ENCODE measurements at places on chromosomes 1 and 21. TPM values are rescaled to one million over a fixed set of nuclear protein-coding genes. Genes with fewer than 3 reads are reported as not detected.

The FAM76A gene
- total RNA-seq = 9.9 TPM

The C8B gene
- not detected for total RNA-seq

The AIDA gene
- 47.9 TPM for total RNA-seq

The ATP6V0B gene
- 110 TPM for total RNA-seq

The SCYL3 gene
- 7.8 TPM for total RNA-seq

The TNN gene
- not detected for total RNA-seq

DNA sequence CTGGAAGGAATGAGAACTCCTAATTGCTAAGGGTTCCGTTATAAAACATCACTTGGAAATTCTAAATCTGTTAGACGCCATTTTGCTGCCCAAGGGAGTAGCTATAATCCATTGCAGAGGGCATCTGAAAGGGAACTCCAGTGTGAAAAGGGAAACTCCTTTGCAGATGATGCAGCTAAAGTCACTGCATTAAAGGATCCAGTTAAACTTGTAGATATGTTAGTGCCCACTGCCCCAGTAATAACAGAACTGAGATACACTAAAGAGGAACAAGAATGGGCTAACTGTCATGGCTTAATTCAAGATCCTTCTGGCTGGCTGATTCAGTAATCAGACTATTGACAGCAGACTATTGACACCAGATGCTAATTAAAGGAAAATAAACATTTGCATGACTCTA lies 81.8 kb upstream of the KIAA0040 start:
- no peak for DNase-seq
- no peaks in the 10 kb centered on the region for H3K36me3 ChIP-seq
- H3K27ac ChIP-seq = no peak overlapping the region
- H3K4me1 ChIP-seq = peaks cover 14% of the 10 kb centered on the region

The NGF gene
- total RNA-seq = 9.7 TPM

DNA sequence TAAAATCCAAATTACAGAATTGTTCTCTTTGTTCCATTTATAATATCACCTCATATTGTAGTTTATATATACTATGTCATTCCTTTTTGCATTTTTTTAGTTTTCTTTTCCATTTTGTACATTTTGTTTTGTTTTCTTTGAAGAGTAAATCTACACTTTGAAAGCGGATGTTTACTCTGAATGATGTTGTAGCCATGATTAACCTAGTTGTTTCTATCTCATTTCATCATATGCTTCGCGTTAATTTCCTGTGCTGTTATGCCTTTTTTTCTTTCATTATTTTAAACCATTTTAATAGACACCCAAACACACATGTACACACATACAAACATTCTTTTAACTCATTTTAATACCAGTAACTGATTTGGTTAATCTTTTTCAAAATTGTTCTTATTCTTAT lies 5.3 kb downstream of the OR2T6 start:
- DNase-seq = no peak
- H3K4me1 ChIP-seq = no peaks in the 10 kb centered on the region
- H3K36me3 ChIP-seq = no peaks in the 10 kb centered on the region
- H3K27me3 ChIP-seq = no peaks in the 10 kb centered on the region
- no peak overlapping the region for H3K4me3 ChIP-seq

- peaks cover 40% of the 10 kb centered on the region for H3K4me1 ChIP-seq
- H3K4me3 ChIP-seq = no peak overlapping the region
- H3K27me3 ChIP-seq = no peaks in the 10 kb centered on the region
- H3K36me3 ChIP-seq = peaks cover 2% of the 10 kb centered on the region
Measured at GRCh38 chr1:32337855-32338636, 2.0 kb upstream of the MARCKSL1 start.

The TMPRSS2 gene
- 0.61 TPM for total RNA-seq

The MTARC1 gene
- 72.5 TPM for total RNA-seq

- peaks cover 57% of the 10 kb centered on the region for H3K27me3 ChIP-seq
- no peak for DNase-seq
- H3K27ac ChIP-seq = no peak overlapping the region
Measured at GRCh38 chr1:17935230-17935629, 172.4 kb upstream of the IGSF21 start.

DNA sequence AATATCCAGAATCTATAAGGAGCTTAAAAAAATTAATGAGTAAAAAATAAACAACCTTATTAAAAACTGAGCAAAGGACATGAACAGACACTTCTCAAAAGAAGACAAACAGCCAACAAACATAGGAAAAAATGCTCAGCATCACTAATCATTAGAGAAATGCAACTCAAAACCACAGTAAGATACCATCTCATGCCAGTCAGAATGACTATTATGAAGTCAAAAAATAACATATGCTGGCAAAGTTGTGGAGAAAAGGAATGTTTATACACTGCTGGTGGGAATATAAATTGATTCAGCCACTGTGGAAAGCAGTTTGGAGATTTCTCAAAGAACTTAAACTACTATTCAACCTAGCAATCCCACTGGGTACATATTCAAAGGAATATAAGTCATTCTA lies 25.3 kb downstream of the PIGK start:
- no peaks in the 10 kb centered on the region for H3K4me1 ChIP-seq
- H3K27me3 ChIP-seq = no peaks in the 10 kb centered on the region
- no peak overlapping the region for H3K27ac ChIP-seq
- no peaks in the 10 kb centered on the region for H3K36me3 ChIP-seq
- DNase-seq = no peak
- H3K4me3 ChIP-seq = no peak overlapping the region

DNA sequence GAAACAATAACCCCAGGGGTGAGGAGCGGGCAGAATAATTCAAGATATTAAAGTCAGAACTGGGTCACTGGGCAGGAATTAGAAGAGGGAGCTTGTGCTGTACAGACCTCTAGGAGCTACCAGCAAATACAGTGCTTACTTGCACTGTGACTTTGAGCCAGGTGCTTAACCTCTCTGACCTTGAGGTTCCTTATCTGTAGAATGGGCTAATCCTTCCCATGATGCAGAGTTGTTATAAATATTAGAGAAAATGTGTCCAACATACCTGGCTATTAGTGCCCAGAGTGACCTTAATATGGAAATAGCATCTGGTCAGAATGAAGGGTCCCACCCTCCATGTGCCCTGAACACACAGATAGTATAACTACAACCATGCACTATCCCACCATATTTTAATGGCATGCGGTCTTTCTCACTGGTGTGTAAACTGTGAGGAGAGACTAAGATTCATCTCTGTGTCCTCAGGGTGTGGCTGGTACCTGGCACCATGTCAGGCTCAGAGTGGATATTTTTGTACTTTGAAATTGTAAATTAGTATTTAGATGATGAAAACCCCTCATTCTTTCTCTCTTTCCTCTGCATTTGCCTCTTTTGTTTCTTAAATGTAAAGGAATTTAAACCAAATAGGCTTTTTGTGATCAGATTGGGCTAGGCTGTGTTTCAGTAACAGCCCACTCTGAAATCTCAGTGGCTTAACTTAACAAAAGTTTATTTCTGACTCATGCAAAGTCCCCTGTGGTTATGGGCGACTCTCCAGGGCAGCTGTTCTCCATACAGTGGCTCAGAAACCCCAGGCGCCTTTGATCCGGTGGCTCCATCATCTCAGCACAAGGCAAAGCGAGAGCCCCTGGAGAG lies 60.0 kb upstream of the ROR1 start:
- H3K27ac ChIP-seq = no peak overlapping the region
- no peaks in the 10 kb centered on the region for H3K36me3 ChIP-seq
- H3K4me3 ChIP-seq = no peak overlapping the region
- H3K4me1 ChIP-seq = 0 out of 2 replicates have a peak, but pooled peaks cover 4% of the 10 kb centered on the region
- H3K27me3 ChIP-seq = no peaks in the 10 kb centered on the region
- DNase-seq = peak; percentile 37

DNA sequence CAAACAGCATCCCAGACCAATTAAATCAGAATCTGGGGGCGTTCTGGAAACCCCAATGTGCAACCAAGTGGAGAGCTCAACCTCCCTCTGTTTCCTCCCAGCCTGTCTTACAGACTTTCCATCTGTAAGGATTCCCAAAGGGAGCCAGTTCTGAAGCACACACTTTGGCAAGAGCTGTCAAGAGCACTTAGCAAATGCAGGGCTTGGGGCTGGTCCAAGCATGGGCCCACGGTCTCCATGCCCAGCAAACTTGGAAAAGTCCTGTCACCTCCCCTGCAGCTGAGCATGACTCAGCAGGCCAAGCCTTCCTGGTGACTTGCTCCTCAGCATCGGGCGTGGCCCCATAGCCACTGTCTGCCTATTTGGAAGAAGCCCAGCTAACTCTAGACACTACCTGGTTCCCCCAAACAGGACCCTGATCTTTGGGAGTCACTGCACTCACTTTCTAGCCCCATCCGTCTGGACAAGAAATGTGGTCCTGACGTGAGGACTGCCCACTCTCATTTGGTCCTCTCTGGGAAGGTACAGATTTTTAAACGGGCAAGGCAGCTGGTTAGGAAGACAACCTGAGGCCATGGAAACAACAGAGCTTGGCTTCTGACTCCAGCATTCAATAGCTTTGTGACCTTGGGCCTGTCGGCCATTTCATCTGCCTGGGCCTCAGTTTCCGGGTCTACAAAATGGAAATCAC lies 16.9 kb downstream of the SLC2A1 start:
- H3K4me1 ChIP-seq = peaks cover 98% of the 10 kb centered on the region
- peak overlapping the region; percentile 99 for H3K27ac ChIP-seq
- H3K4me3 ChIP-seq = peak overlapping the region; percentile 28

DNA sequence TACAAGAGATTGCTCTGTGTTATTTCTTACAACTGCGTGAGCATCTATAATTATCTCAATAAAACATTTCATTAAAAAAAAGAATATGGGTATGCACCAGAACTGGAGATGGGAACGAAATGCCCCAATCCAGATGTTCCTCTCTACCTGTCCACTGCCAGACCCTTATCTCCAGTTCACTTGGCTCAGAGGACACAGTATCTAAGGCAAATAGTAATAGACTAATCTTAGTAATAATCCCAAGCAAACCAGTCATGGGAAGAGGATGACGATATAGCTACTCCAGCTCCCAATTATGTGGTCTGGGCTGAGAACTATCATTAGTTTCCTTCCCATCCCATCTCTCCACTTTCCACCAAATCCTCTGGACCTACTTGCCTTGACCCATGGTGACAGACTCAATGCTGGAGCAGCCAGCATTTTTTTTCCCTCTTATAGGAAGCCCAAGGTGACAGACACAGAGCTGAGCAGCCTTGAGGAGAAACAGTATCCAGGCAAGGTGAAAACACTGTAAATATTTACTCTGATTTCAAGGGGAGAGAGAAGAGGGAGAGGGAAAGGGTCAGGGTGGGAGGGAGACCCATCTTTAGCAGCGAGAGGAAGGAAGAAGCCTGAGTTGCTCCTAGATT lies 28.7 kb downstream of the DDX20 start:
- no peak for DNase-seq
- no peaks in the 10 kb centered on the region for H3K36me3 ChIP-seq
- H3K4me3 ChIP-seq = no peak overlapping the region
- H3K27me3 ChIP-seq = peaks cover 93% of the 10 kb centered on the region

- no peaks in the 10 kb centered on the region for H3K36me3 ChIP-seq
- H3K27me3 ChIP-seq = no peaks in the 10 kb centered on the region
- peaks cover 6% of the 10 kb centered on the region for H3K4me1 ChIP-seq
- H3K27ac ChIP-seq = no peak overlapping the region
- DNase-seq = no peak
- H3K4me3 ChIP-seq = no peak overlapping the region
Measured at GRCh38 chr1:43913051-43913501, 20.5 kb upstream of the ARTN start.

The NPHS2 gene
- total RNA-seq = not detected

The NTMT2 gene
- not detected for total RNA-seq

- no peaks in the 10 kb centered on the region for H3K27me3 ChIP-seq
- DNase-seq = no peak
- no peaks in the 10 kb centered on the region for H3K4me1 ChIP-seq
- no peak overlapping the region for H3K4me3 ChIP-seq
- H3K27ac ChIP-seq = no peak overlapping the region
Measured at GRCh38 chr1:67031121-67031858, 22.7 kb downstream of the SLC35D1 start.

DNA sequence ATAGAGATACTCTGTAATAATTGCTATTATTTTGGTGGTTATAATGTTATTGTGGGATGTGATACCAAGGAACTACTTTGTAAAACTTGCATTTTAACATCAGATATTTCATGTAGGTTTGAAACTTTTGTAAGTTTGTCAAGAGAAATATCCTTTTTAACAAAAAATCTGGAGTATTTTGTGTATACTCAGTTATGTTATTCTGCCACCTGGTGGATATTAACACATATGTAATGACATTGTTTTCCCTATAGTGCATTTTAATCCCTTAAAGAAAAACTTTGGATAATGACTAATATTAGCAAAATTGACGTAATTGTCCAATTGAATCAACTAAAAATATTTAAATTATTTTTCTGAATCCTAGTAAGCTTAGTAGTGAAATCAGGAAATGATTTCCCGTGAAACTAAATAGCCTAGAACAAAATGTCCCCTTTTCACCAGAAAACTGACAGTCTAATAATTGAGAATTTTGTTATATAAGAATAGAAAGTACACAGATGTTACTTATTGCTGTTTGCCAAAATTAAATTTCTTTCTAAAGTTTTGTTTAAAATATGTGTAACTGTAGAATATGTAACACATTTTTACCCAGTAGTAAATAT lies 39.6 kb downstream of the KCTD3 start:
- H3K4me1 ChIP-seq = no peaks in the 10 kb centered on the region
- H3K4me3 ChIP-seq = no peak overlapping the region
- no peak for DNase-seq
- peaks cover 36% of the 10 kb centered on the region for H3K36me3 ChIP-seq
- H3K27me3 ChIP-seq = no peaks in the 10 kb centered on the region

The LCE1C gene
- total RNA-seq = not detected

The OR6N1 gene
- total RNA-seq = not detected

- no peak overlapping the region for H3K27ac ChIP-seq
- no peaks in the 10 kb centered on the region for H3K36me3 ChIP-seq
- H3K27me3 ChIP-seq = no peaks in the 10 kb centered on the region
- H3K4me1 ChIP-seq = peaks cover 37% of the 10 kb centered on the region
Measured at GRCh38 chr1:63704443-63704842, 69.4 kb upstream of the ROR1 start.

GRCh38 chr1:36231191-36231590 lies 6.9 kb downstream of the THRAP3 start:
- peaks cover 3% of the 10 kb centered on the region for H3K4me1 ChIP-seq
- no peak overlapping the region for H3K27ac ChIP-seq
- peaks cover 40% of the 10 kb centered on the region for H3K36me3 ChIP-seq
- H3K4me3 ChIP-seq = no peak overlapping the region
- no peaks in the 10 kb centered on the region for H3K27me3 ChIP-seq

The CRNN gene
- total RNA-seq = not detected

DNA sequence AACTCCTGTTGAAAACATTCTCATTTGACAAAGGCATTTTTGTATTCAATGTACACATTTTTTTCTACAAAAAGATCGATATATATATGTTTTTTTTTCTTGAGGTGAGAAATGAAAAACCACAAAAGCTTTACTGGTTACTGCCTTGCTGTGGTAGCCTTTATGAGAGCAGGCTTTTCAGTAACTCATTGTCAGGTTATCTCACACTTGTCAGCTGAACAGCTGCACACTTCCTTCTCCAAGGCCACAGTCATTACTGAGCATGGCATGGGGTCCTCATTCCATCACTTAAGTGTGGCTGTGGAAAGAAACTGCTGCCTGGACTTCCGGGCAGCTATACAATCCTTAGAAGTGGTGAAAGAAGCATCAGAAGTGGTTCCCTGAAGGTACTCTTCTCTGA lies 169.3 kb upstream of the ZP4 start:
- H3K27ac ChIP-seq = no peak overlapping the region
- no peak for DNase-seq
- H3K36me3 ChIP-seq = no peaks in the 10 kb centered on the region
- no peaks in the 10 kb centered on the region for H3K27me3 ChIP-seq
- no peak overlapping the region for H3K4me3 ChIP-seq
- no peaks in the 10 kb centered on the region for H3K4me1 ChIP-seq

Data from PC-9 (cell line).